Liver (tissue), 10 donors: ENCODE measurements at places on chromosomes 7 and 10. TPM values are rescaled to one million over a fixed set of nuclear protein-coding genes. Genes with fewer than 3 reads are reported as not detected.

DNA sequence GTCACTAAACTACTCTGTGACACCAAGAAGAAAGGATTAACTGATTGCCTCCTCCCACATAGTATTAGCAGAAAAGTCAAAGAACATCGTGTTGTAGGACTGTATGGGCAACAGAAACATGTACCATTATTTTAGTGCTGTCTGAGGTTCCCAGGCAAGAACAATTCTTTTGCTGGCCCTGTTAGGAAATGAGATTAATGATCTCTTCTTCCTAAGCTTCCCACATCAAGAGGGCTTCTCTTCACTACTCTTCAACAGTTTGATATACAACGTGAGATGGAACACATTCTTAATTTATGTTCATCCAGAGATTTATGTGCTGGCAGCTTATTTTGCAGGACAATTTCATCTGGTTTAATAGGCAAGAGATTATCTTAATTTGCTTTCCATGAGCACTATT, 219.6 kb downstream of the DOCK4 start:
- DNase-seq = no peak

- DNase-seq = no peak
Measured at GRCh38 chr7:159099711-159100231, 44.9 kb downstream of the VIPR2 start.

- no peak for DNase-seq
Measured at GRCh38 chr10:23186697-23187096, 5.4 kb upstream of the PTF1A start.

Gene SAMD9
- total RNA-seq = 3.3 TPM

Gene SLC18A3
- total RNA-seq = not detected

GRCh38 chr10:101139421-101139911, 8.4 kb downstream of the TLX1 start:
- no peak for DNase-seq

GRCh38 chr7:101550641-101551541, 78.2 kb downstream of the MYL10 start:
- DNase-seq = no peak
